Lung (tissue), 17 donors: ENCODE measurements at places on chromosomes 7 and 10.

DNA sequence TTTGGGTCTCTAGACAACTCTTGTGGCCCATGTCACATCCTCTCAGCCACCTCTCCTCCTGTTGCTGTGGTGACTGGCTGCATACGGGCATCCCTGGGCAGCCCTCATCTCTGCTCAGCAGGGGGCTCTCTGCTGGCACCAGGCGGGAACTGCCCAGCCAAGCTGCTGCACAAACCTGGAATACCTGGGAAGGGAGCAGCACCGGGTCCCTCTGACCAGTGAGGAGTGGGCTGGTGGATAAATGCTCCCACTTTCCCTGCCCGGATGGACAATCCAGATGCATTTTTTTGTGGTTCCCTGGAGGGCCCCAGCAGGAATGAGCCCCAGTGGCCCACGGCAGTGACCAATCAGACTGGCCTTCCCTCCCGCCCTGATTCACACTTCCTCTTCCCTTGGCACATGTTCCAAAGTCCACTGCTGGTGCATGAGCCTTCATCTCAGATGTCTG, 21.9 kb downstream of the GRID1 start:
- DNase-seq, result no peak

GRCh38 chr10:111873621-111874135, 309.9 kb downstream of the GPAM start:
- no peak for DNase-seq

- no peak for DNase-seq
These were observed 17.5 kb upstream of the CDK1 start for GRCh38 chr10:60760711-60761210.

DNA sequence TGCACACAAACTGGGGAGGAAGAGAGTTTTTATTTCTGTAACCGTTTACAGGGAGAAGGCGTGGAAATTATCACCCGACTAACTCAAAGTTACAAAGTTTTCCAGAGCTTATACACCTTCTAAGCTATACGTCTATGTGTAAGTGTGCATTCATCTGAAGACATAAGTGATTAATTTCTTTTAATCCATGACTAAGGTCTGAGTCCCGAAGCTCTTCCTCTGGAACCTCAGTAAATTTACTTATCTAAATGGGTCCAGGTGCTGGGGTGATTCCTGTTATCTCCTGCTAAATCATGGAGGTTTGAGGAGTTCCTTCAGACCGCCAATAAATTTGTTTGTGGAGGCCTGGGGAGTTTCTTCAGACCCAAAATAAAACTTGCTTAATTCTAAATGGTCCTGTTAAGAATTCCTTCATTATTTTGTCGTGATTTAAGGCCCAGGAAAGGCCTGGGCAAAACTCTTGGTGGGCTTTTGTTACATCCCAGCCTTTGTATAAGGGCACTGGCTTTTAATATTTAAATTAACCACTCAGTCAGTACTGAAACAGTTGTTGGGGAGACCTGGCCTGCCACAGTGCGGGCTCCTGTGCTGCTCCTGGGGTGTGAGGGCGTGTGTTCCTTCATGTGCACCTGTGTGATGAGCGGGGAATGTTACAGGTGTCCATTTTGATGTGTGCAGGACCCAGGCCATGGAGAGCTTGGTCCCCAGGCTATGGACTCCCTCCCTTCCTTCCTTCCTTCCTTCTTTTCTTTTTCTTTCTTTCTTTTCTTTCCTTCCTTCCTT, 5.8 kb upstream of the METTL27 start:
- DNase-seq, result no peak

DNA sequence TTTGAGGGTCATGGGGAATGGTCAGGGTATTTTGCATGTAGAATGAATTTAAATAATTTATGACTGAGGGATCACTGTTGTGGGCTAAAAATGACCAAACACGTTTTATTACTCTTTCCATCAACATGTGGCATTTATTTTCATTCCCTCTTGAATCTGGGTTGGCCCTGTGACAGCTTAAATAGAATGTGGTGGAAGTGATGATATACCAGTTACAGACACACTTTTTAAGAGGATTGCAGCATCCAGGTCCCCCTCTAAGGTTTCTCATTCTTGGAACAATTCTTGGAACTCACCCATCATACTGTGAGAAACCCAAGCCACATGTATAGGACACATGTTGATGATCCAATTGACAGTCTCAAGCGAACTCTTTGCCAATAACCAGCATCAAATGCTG, 272.4 kb downstream of the ETV1 start:
- DNase-seq, result no peak

- no peak for DNase-seq
These were observed 38.7 kb upstream of the RET start for GRCh38 chr10:43037942-43038782.

DNA sequence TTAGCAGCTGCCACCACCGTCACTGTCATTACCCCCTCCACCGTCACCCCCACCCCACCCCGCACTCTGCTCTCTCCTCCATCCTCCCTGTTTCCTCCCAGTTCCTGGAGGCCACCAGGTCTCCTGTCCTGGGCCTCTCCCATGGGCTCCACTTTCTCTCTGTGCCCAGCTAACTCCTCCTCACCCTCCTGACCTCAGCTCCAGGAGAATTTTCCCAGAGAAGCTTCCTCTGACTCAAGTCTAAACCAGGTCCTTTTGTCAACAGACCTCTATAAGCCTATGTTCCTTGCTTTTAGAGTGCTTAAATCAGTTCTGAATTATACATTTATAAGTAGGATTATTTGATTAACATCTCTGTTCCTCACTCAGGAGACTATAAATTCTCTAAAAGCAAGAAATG, 150.0 kb downstream of the ARHGAP12 start:
- no peak for DNase-seq

DNA sequence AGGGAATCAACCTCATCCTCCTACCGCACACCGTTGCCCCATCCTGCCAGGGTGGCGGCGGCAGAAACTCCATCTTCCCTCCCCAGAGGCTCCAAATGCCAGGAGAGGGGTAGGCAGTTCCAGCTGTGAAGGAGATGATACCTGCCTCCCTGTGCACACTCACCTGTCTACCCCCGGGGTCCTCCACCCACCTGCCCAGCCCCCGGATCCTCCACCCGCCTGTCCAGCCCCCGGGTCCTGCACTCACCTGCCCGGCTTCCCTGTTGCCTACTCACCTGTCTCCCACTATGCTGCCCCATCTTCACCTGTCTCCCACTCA, 13.4 kb upstream of the DNAAF5 start:
- no peak for DNase-seq

DNA sequence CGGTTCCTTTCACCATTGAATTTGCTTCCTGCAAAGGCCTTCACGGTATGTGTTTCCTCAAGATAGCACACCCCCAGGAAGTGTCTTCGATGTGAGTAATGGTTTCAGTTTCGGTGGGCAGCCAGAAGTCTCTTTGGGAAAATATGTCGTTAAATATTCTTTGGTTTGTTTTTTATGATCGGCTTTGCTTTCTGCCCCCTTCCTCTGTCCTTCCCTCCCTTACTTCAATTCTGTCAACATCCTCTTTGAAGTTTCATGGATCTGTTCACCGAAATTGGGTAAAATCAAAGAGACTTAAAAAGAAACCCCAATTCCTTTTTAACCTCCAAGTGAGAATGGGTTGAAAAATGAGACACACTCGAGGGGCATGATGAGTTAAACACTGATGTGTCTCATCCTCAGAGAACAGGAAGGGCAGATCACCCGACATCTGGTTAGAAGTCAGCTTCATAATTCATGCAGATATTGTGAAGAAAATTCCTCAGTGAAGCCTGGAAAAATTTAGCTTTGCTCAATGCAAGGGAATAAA, 170.8 kb upstream of the HABP2 start:
- DNase-seq, result peak; percentile 79
